GM12878 (cell line): ENCODE measurements at places on chromosomes 4 and X. TPM values are rescaled to one million over a fixed set of nuclear protein-coding genes. Genes with fewer than 3 reads are reported as not detected.

DNA sequence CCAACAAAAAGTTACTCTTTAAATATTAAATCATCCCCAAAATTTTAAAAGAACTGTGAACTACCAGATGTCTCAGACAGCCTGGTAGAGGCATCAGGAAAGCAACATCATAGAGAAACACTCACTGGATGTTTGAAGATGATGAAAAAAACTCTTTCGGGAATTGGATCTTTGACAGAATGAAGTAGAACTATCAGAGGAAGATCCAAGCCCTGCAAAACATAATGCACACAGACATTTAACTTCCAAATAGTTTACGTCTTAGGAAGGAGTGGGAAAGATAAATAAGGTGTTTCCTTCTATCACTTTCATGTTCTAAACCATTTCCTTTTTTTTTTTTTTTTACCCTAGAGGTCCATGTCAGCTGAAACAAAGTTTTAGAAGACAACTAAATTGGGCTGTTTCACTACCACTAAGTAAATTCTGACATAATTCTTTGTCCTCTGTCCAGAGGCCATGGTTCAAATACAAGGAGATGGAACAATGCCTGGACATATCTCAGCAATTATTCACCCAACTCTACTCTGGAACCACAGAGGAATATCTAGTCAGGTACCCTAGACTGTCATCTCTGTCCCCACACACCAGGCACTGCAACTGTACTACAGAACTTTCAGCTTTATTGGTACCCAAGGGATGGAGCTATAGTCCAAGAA lies 217.7 kb upstream of the INTU start:
- no peak for DNase-seq
- H3K4me3 ChIP-seq: no peak overlapping the region
- no peak overlapping the region for H3K27ac ChIP-seq
- H3K36me3 ChIP-seq: no peaks in the 10 kb centered on the region
- no peaks in the 10 kb centered on the region for H3K4me1 ChIP-seq
- H3K27me3 ChIP-seq: no peaks in the 10 kb centered on the region

The PRDM5 gene
- 0.08 TPM in 1 of 2 replicates, not detected in the other for total RNA-seq

DNA sequence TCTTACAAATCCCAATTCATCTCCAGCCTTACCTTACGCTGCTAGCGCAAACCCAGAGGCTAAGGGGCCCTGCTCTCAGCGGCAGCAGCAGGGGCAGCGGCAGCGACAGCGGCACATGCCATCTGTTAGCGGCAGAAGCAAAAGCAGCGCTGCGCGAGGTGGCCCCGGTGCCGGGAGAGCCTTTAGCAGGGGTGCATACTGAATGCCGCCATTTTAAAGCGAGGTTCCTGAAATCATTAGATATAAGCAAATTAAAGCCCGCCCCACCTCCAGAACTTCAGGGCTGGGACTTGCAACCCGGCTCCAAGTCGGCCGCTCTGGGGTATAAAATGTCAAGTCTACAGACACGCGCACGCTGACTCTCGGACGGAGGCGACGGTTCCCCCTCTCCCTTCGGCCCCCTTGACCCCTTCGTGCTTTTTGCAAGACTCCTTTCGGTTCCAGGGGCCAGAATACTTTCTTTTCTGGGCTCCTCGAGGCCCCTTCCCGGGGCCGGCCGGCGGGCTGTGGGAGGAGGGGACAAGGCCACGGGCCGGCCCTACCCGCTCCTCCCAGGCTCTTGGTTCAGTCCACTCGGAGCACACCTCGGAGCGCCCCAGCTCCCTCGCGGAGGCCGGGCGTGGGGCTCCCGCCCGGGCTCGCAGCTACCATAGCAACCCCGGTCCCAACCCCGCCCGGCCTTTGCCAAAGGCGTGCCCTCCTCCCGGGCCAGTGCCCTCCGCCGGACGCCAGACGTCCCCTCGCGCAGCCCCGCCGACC lies at the start of gene MBNL3:
TSS of gene MBNL3 (minus strand) at position 220 of the 759 bp plus-strand sequence. CDS start 49,427 bp downstream, outside the sequence.
- no peak for DNase-seq
- peak within 1 kb of the TSS; percentile 81 for H3K27ac ChIP-seq
- peak within 1 kb of the TSS; percentile 72 for H3K4me3 ChIP-seq

DNA sequence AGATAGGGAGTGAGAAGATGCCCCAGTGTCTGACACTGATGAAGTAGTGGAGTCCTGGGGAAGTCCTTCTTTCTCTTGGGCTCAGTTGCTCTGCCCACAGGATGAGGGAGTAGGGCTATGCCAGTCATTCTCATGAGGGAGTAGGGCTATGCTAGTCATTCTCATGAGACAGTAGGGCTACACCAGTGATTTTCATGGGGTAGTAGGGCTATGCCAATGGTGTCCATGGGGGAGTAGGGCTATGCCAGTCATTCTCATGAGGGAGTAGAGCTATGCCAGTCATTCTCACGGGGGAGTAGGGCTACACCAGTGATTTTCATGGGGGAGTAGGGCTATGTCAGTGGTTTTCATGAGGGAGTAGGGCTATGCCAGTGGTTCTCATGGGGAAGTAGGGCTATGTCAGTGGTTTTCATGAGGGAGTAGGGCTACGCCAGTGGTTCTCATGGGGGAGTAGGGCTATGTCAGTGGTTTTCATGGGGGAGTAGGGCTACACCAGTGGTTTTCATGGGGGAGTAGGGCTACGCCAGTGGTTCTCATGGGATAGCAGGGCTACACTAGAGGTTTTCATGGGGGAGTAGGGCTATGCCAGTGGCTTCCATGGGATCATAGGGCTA lies 43.3 kb upstream of the SOD3 start:
- no peaks in the 10 kb centered on the region for H3K4me1 ChIP-seq
- no peaks in the 10 kb centered on the region for H3K27me3 ChIP-seq
- H3K27ac ChIP-seq: no peak overlapping the region
- H3K4me3 ChIP-seq: no peak overlapping the region
- no peaks in the 10 kb centered on the region for H3K36me3 ChIP-seq

DNA sequence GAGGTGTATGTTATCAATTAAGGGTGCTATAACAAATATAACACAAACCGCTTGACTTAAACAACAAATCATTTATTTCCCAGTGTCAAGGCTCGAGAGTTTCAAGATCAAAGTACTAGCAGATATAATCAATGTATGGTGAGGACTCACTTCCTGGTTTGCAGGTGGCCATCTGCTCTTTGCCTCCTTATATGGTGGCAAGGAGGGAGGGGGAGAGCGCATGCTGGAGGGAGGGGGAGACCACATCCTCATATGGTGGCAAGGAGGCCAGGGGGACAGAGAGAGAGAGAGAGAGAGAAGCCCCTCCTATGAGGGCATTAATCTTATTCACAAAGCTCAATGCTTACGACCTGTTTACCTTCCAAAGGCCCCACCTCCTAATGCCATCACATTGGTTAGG lies 372.3 kb upstream of the SPOCK3 start:
- no peak for DNase-seq
- no peak overlapping the region for H3K27ac ChIP-seq
- no peaks in the 10 kb centered on the region for H3K27me3 ChIP-seq
- no peak overlapping the region for H3K4me3 ChIP-seq
- no peaks in the 10 kb centered on the region for H3K4me1 ChIP-seq
- no peaks in the 10 kb centered on the region for H3K36me3 ChIP-seq

GRCh38 chr4:3790006-3790561 lies 23.9 kb downstream of the ADRA2C start:
- no peak overlapping the region for H3K4me3 ChIP-seq
- H3K4me1 ChIP-seq: no peaks in the 10 kb centered on the region
- H3K36me3 ChIP-seq: no peaks in the 10 kb centered on the region
- H3K27me3 ChIP-seq: no peaks in the 10 kb centered on the region

GRCh38 chr4:8156617-8157016 lies 2.0 kb downstream of the ABLIM2 start:
- no peaks in the 10 kb centered on the region for H3K36me3 ChIP-seq
- no peak overlapping the region for H3K27ac ChIP-seq
- H3K4me1 ChIP-seq: peaks cover 5% of the 10 kb centered on the region
- H3K4me3 ChIP-seq: no peak overlapping the region
- no peaks in the 10 kb centered on the region for H3K27me3 ChIP-seq

The BANK1 gene
- 0.37 and 0.44 TPM in 2 replicates for total RNA-seq

DNA sequence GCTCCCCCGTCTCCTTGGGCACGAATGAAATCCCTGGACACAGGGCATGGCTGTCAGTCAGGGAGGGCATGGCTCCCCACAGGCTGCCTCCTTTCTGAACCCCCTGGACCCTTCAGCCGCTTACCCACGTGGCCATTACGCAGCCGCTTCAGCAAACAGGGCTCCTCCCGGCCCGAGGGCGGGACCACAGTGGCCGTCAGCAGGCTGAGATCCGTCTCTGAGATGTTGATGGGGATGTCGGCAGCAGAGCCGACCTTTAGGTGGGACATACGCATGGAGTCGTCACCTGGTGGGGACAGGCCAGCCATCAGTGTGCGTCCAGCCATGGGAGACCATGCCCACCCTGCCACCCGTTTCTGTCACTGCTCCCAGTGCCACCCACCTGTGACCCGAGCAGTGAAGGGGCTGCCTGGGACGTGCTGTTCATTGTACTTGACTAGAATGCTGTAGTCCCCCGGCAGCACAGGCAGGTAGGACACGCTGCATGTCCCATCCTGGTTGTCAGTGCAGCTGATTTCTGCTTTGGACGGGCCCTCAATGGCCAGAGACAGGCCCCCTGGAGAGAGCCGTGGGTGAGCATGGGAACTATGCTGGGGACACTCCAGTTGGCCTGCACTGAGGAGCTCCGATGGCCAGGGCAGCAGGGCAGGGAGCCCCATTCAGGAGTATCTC lies 21.1 kb downstream of the FLNA start:
- H3K4me3 ChIP-seq: no peak overlapping the region
- no peak for DNase-seq
- H3K36me3 ChIP-seq: no peaks in the 10 kb centered on the region
- H3K27ac ChIP-seq: no peak overlapping the region

- no peak overlapping the region for H3K27ac ChIP-seq
- H3K27me3 ChIP-seq: no peaks in the 10 kb centered on the region
Observed at GRCh38 chr4:146108756-146109155, 66.8 kb upstream of the LSM6 start.

GRCh38 chr4:78975865-78976264 lies 36.6 kb upstream of the PAQR3 start:
- H3K4me1 ChIP-seq: no peaks in the 10 kb centered on the region
- DNase-seq: no peak
- H3K27me3 ChIP-seq: no peaks in the 10 kb centered on the region
- H3K27ac ChIP-seq: no peak overlapping the region
- no peak overlapping the region for H3K4me3 ChIP-seq

The FOXR2 gene
- total RNA-seq: not detected in 2 replicates

DNA sequence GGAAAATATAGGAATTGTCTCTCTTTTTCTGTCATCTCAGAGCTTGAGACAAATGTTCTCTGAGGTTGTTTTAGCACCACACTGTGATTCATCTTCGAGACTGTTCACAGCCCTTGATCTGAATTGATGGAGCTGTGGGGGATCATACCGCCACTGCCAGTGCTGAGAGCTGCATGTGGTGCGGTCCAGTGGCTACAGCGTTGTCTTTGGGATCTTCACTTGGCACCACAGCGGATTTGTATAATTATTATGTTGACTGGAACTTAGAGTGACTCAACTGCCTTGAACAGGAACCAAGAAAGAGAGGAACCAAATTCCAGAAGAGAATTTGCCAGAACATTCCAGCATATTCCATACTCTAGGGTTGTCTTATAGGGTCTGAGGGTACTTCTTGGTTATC lies 29.1 kb downstream of the TBL1X start:
- no peak overlapping the region for H3K27ac ChIP-seq
- no peaks in the 10 kb centered on the region for H3K36me3 ChIP-seq
- H3K4me3 ChIP-seq: no peak overlapping the region
- H3K4me1 ChIP-seq: no peaks in the 10 kb centered on the region
- no peaks in the 10 kb centered on the region for H3K27me3 ChIP-seq

The IL13RA2 gene
- not detected in 2 replicates for total RNA-seq

GRCh38 chrX:118499295-118499694 lies 3.7 kb downstream of the DOCK11 start:
- no peaks in the 10 kb centered on the region for H3K27me3 ChIP-seq
- DNase-seq: no peak
- H3K4me1 ChIP-seq: peaks cover 6% of the 10 kb centered on the region; the same call in 1 of the 2 replicates
- H3K4me3 ChIP-seq: no peak overlapping the region
- no peaks in the 10 kb centered on the region for H3K36me3 ChIP-seq

DNA sequence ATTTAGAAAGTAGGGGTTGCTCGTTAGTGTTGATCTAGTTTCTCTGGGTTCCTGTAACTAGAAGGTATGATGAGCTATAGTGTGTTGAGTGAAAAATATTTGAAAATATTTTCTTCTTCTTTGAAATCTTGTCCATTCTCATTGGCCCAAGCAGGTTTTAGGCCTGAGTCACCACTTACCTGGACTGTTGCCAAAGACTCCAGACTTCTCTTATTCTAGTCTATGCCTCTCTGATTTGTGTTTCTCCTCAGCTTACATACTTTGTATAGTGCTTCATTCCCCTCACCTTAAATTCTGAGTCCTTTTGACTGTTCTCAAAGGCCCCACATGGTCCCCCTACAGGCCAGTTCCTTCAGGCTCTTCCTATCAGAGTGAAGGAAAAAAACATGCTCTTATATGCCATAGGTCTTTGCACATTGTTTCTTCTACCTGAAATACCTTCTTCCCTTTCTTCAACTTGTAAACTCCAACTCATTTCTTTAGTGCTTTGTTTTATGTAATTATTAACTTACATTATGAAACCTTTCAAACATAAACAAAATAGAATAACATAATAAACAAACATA lies 258.2 kb downstream of the PPP1R2C start:
- no peaks in the 10 kb centered on the region for H3K27me3 ChIP-seq
- no peak for DNase-seq
- H3K27ac ChIP-seq: no peak overlapping the region
- H3K4me1 ChIP-seq: no peaks in the 10 kb centered on the region
- H3K4me3 ChIP-seq: no peak overlapping the region

DNA sequence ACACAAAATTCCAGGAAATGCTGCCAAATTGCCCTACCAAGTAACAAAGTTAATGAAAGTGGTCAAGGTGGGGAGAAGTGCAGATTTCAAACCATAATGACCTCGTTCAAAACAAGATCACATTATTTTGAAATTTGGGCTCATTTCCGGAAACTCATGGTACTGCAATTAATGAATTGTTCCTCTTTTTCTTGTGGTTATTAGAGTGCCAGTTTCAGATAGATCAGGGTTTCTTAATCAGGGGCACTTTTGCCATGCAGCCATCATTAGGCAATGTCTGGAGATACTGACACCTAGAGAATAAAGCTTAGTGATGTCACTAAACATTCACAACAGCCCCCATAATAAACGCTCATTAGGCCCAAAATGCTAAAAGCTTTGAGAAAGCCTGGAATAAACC lies 381.5 kb upstream of the GALNT7 start:
- no peak for DNase-seq
- H3K4me3 ChIP-seq: no peak overlapping the region
- H3K36me3 ChIP-seq: no peaks in the 10 kb centered on the region

DNA sequence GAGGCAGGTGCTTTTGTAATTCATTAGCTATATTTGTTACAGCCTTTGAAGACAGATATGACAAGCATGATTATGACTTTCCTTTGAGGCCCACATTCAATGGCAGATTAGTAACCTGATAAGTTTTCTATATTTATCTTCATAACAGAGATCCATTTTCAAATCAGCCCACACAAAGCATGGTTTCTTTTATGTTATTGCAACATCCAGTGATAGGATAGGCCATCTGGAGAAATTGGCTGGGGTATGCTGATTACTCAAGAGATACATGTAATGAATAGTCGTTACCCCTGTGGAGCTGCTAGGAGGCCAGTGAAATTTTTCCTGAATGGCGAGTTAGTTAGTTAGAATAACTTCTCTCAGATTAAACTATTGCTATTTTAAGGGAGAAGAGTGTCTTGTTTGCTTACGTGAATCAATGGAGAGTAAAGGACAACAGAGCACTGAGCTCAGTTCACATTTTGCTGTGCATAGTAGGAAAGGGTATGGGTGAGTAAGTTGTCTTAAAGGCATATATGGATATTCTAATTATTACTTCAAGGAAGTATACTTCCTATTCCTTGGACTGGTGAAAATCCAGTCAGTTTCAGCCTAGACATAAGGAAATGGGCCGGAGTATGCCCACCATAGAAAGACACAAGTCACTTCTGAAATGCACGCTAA lies 79.2 kb upstream of the DKK2 start:
- no peak overlapping the region for H3K4me3 ChIP-seq
- H3K27me3 ChIP-seq: no peaks in the 10 kb centered on the region
- H3K27ac ChIP-seq: no peak overlapping the region
- no peaks in the 10 kb centered on the region for H3K4me1 ChIP-seq
- DNase-seq: no peak

The MAGEA10 gene
- total RNA-seq: not detected in 2 replicates
